ENCODE measurements at places on chromosomes 5 and 9.

- DNase-seq = no peak
These were observed 14.9 kb downstream of the ADAMTSL1 start for GRCh38 chr9:18488886-18489285.

DNA sequence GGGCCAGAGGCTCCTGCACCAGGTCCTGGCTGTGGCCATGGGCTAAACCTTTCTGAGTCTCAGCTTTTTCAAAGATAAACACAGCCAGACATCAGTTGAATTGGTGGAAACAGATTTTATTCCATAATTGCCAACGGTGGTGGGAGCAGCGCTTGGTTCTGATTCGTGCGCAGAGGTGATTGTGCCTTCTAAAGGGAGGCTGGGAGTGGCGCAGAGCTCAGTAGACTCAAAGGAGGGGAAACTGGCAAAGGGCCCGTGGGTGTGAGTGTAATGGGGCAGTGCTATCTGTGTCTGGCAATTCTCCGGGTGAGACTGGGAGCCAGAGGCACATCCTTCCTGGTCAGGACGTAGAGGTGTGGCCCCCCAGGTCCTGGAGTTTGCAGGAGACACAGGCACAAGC lies 169.4 kb upstream of the PPP1R26 start:
- no peak for DNase-seq

DNA sequence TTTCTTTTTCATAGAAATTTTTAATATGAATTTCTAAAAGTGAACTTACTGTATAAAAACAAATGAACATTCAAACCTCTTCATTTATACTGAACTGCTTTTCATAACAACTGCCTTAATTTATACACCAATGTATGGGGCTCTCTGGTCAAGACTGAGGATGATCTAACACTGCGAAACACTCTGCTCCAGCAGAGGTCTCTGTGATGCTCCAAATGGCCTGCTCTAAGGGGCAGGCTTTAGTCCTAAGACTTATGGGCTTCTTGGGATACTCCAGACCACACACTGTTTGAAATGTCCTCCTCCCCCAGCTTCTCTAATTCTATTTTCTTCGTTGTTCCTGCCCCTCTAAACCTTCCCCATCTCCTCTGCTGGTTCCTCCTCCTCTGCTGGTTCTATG lies 58.5 kb downstream of the LIFR start:
- no peak for DNase-seq

GRCh38 chr9:93549611-93550010 lies 26.8 kb upstream of the PHF2 start:
- no peak for DNase-seq

DNA sequence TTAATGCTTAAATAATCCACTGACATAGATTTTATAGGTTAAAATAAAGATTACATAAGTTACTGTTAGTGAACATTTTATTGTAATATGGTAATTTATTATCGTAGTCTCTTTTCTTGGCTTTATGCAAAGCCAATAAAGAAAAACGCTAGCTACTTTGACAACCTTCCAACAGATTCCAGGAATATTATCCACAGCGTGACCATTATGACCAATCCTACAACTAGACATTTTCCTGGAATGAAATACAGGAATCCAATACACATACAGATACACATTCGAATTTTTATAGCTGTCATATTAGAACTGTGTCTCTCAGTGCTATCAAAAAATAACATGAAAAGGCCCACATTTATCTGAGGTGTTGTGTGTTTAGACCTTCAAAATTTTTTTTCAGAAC lies 13.1 kb downstream of the RPS23 start:
- no peak for DNase-seq

- no peak for DNase-seq
These were observed 289.1 kb upstream of the KLF4 start for GRCh38 chr9:107778661-107779060.

DNA sequence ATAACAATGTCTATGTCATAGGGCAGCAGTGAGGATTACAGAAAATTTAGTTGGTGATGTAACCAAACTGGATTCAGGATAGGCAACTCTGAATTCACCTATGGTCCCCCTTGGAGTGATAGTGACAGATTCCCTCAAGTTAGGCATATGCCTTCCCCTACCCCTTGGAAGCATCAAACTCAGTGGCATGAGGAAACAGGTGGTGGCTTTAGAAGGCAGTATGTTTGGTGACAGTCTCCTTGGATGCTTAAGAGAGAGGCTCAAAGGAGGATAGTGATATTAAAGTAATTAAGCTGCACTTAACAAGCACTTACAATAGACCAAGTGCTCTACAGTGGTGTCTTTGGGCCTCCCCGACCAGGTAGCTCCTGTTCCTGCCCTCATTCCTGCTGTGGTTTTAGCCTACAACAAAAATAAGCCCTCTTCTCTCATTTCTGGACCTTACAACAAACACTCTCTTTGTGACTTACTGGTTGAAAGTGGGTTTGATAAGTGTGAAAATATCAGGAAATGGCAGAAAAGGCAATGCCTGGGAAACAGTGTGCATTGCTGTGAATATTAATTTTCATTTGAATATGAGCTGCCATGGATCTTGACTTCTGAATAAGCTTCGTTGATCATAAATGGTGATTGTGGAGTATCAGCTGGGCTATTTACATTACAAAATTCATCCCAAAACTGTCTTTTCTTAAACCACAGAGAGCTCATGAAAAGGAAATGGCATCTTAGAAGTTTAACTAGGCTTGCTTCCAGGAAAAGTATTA lies 29.2 kb downstream of the NR4A3 start:
- DNase-seq = no peak

- DNase-seq = no peak
These were observed 63.6 kb upstream of the BOD1 start for GRCh38 chr5:173679909-173680630.

GRCh38 chr5:33649549-33650482 lies 209.1 kb downstream of the TARS1 start:
- no peak for DNase-seq

DNA sequence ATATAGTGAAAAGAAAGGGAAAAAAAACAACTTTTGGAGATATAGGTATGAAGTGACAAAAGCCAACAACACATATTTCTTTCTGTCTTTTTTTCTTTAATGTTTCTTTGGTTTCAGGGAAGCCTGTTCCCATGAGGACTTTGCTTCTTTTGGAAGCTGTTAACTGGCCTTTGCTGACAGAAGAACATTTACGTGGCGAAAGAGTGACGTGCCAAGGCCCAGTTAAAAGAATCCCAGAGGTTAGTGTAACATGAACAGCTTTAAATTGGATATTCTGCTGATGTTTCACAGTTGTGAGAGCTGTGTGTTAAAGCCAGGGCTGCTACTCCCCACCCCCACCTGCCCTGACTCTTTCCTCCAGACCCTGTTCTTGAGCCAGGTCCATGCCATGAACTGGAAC lies 275.9 kb downstream of the CRB2 start:
- no peak for DNase-seq

GRCh38 chr5:40367255-40367654 lies 312.5 kb upstream of the PTGER4 start:
- no peak for DNase-seq

DNA sequence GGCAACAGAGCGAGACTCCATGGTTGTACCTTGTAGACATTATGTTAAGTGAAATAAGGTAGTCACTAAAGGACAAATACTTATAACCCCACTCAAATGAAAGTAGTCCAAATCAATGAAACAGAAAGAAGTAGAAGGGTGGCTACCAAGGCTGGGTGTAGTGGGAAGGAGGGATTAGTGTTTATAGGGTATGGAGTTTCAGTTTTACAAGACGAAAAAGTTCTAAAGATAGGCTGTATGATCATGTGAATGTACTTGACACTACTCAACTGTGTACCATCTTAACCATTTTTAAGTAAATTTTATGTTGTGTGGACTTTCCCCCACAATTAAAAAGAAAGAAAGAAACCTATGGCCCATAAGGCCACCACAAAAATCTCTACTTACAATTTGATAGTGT lies 32.2 kb downstream of the ALDH7A1 start:
- no peak for DNase-seq

DNA sequence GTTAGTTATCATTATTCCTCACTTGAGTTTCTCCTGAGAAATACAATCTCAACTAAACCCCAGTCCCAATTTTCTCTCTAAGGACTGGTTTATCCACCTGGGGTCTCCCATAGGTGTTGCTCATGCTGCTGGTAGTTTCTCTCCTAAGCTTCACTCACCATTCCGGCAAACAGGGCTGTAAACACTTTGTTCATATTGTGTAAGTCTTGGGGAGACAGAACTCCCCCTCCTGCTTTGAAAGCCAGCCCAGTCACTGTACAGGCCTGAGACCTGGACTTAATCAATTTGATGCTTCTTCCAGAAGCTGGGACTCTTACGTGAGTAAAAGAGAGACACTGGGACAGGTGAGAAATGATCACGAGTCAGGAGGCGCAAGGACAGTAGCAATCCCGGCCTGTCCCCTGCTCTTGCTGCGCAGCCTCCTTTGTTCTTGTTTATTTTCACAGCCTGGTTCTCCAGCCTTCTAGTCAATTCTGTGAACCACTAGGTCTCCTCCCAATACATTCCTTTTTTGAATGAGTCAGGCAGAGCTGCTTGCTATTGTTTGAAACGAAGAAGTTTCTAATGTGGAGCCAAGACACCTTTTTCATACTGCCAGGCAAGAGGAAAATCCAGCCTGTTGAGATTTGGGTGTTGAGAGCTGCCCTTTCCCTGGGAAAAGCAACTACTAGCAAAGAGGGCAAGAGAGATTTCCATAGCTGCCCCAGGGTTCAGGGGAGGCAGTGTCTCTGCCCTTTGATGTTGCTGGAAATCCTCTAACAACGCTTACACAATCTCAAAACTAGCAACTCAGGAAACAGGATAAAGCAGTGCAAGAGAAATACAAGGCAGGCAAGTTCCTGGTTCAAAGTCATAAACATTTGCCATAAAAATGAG lies 9.2 kb upstream of the SHROOM1 start:
- DNase-seq = no peak

- no peak for DNase-seq
These were observed 5.8 kb downstream of the HAPLN1 start for GRCh38 chr5:83714810-83715209.

DNA sequence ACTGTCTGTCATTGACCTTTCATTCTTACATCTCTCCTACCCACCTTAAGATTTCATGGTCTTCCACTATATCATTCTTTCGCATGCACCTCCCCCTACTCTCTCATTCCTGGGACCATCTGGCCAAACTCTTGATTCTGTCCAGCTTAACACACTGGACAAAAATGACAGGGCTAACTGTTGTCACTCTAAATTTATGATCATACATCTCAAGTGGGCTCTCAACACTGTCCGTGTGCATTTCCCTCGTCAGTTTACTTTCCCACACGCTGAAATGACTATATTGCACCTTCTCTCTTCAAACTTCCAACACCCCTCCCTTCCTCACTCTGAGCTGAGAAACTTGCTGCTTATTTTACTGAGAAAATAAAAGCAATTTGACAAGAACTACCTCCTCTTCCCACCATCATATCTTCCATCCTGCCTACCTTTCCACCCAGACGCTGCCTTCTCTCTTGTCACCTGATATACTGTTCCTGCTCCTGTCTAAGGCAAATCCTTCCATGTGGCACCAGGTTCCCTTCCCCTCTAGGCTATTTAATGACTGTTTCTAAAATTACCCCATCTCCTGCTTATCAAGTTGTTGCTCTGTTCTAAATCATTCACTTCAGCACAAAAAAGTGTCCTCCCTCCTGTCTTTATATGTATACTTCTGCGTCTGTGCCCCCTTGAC lies 8.1 kb upstream of the KLF9 start:
- no peak for DNase-seq

GRCh38 chr5:177310757-177311391 lies 824 bp downstream of the MXD3 start:
- no peak for DNase-seq

DNA sequence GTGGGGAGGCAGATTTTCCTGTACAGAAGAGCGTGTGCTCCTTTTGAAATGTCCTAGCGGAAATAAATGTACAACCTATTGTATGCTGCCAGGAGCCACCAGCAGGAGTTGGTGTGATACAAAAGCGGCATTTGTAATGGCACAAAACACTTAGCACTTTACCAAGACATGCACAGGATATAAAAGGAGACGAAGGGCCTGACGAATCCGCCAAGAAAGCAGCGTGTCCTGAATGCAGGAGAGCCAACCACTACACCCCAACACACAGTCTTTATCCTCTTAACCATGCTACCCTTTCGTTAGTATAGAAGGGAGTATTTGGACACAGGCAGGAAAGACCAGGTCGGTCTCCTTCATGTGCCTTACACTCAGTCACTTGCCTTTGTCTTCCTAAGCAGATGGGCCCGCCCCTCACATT lies 218.1 kb downstream of the TRIM32 start:
- DNase-seq = no peak

DNA sequence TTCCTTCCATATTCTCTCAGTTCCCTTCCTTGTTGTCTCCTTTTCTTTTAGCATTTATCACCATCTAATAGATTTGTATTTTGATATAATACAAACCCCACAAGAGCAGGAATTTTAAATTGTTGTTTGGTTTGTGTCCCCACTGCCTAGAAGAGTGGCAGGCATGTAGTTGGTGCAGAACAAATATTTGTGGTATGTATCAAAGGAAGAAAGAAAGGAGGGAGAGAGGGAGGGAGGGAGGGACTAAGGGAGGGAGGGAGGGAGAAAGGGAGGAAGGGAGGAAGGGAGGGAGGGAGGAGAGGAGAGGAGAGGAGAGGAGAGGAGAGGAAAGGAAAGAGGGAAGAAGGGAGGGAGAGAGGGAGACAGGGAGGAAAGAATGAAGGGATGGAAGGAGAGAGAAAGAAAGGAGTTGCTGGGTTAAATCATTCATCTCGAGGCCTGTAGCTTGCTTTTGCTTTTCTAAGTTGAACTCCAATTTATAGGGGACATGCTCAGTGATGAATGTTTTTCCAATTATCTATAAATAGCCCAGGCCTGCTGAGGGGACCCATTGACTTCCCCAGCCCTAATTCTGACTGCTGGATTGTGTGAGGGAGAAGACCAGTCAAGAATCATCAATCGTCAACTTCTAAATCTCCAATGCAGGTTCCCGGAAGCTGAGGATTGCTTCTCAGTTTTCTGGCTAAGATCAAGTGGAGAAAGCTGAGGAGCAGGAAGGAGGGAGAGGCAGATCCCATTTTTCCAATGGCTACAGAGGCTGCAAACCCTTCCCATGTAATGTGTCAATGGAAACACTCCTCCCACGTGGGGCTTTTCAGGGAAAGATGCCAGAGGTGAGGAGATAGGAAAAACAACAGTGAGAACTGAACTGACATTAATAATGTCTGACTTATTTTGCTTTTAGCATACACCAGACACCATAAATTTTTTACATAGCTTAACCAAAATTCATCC lies 320.7 kb downstream of the ASTN2 start:
- no peak for DNase-seq

DNA sequence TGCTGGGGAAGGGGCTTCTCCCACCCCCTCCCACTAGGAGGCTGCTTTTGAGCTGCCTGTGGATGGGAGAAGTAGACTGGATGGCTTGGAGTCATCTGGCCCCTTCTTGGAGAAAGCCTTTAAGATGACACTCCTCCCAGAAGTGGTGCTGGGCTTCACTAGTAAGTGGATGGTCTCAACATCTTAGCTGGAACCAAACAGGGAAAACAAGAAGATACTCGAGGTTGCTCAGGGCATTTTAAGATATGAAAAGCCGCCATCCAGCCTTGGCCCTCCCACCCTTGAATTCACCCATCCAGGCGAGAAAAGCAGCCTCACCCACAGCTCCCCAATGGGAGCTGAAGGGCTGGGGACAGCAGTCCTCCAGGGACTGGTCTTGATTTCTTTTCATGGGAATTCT lies 7.8 kb upstream of the SMIM32 start:
- no peak for DNase-seq
